ENCODE measurements at places on chromosomes 4 and X.

DNA sequence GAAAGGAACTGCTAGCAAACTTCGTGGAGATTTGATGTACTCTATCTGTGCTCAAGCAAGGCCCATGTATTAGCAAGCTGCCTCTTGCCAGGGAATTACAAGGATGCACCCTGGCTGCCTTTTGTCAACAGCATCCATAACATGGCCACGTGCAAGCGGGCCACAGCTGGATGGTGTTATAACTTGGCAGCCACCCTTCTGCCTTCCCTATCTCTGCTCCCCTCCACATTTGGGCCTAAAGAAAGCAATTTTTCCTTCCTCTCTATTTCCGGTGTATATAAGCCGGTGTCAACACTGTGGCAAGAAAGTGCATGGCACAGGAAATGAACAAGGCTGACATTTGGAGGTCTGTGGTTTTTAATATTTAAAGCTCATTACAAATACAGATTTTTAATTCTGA, 94.8 kb downstream of the CLNK start:
- no peak for DNase-seq

GRCh38 chr4:148779771-148780170, 337.6 kb upstream of the NR3C2 start:
- DNase-seq: no peak

- DNase-seq: no peak
Observed at GRCh38 chrX:47091149-47091775, 13.0 kb downstream of the RGN start.

DNA sequence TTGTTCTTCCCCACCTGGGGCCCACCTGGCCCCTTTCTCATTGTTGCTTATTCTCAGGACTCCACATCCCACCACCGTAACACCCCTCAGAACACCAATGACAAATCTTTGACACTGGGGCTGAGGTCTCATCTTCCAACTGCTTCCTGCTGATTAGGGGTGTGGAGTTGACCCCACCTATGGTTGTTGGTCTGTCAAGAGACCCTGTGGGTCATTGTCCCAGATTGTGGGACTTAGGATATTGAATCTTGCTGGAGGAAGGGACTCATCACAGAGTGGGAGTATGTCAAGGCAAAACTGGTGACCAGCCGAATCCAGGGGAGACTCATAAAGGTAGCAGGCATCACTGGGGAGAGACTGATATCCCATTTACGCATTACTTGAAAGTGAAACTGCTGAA, 140.2 kb upstream of the PLAC1 start:
- DNase-seq: no peak

- DNase-seq: no peak
Observed at GRCh38 chr4:32485956-32486355, 1765.8 kb downstream of the PCDH7 start.

- DNase-seq: peak; percentile 89
Observed at GRCh38 chrX:47623540-47624027, 3.9 kb upstream of the SYN1 start.

DNA sequence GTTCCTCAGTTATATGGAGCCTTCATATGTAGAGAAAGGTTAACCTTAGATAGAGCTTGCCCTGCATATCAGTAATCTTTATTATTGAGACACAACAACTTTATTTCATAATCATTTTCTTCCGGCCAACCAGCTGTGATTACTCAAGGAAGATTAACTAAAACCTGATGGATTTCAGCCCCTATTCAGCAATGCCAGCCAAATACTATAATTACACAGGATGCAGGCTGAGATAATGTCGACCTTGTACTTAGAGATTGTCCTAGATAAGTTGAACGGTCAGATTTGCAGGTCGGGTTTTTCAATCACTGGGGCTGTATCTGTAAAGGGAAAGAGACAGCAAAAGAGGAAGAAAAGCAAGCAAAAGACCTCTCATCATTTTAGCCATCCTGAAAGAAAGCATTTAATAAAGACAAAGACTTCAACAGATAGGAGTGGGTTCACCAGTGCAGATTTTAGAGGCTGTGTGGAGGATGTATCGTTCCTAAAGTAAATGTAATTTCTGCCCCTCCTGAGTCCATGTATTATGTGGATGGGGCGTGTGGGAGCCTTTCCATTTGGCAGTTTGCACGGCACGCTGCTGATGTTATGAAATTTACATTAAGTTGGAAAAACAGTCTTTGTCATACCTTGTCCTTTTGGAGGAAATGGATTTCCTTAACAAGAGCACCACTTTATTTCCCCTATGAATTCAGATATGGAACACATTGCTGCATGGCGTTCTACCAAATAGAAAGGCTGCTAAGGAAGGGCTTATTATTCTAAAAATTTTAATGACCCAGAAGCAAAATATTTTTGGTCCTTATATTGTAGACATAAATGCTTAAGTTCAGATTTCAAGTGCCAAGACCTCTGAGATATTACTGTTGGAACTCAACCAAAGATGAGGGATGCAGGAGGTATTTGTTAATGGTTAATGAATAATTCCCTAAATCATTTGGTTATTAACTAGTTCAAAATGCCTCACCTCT, 496.7 kb downstream of the SPRY1 start:
- DNase-seq: no peak

GRCh38 chr4:17336524-17336961, 175.3 kb downstream of the QDPR start:
- no peak for DNase-seq

DNA sequence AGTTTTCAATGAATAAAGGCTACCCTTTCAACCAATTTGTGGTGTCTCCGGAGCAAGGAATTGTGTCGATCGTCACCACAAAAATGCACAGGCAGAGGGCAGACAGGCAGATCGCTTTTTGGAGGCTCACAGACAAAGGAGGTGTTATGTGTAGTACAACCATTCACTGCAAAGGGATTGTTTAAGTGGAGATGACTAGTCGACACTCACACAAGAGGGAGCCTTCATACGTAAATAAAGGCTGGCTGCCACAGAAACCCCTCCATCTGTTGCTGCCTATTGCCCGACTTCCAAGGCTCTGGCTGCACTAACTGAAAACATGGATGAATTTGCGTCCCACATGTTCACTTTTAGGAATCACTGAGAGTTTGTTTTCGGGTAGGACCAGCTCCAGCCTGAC, 281.1 kb downstream of the NKX6-1 start:
- no peak for DNase-seq

GRCh38 chrX:136780763-136781162, at the start of gene ARHGEF6:
Gene ARHGEF6, minus strand, starts transcription at chrX:136780932. Its CDS starts 50 bp downstream, at chrX:136780882.
- DNase-seq: no peak

GRCh38 chrX:119688911-119689321, 4.1 kb downstream of the SEPTIN6 start:
- DNase-seq: no peak

DNA sequence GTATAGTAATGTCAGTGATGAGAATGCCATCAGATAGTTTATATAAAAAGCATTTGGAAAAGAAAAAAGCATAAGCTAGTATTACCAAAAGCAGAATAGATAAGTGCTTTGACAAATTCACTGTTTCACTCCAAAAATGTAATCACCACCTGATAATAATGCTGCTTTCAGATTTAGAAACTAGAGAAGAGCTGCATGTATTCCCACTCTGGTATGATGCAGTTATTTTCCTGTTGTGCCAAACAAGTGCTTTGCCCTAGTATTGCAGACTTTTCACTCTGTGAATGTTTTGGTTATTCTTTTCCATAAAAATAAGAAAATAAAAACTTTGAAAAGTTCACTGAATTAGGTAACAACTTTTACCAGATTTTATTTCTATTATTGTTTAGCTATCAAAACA, 267.7 kb upstream of the TET2 start:
- no peak for DNase-seq
